Mesothelial cell of epicardium (in vitro differentiated cells): ENCODE measurements at places on chromosomes 11 and 22.

DNA sequence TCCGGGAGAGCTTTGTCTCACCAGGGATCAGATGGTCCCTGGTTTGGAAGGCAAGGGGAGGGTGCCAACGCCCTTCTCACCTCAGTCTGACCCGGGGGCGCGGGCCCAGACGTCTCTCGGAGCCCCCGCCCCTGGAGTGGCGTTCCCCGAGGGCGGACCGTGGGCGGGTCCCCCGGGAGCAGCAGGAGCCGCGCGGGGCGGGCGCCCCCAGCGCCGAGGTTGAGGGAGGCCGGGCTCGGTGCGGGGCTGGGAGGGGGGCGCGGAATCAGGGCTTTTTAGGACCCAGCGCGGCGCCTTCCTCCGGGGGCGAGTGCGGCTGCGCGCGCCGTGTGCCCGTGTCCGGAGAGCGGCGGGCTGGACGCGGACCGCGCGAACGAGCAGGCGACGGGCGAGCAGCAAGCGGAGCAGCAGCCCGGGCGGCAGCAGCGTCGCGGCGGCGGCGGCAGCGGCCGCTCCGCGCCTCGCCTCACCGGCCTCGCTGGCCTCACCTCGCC is at the start of gene KCNC1:
KCNC1 (plus strand) TSS at position 364 of the 494 bp plus-strand sequence. CDS start 1,222 bp downstream, outside the sequence.
- DNase-seq, result peak; percentile 59

- peak; percentile 12 for DNase-seq
These were observed 123.2 kb downstream of the KCNQ1OT1 start for GRCh38 chr11:2576549-2576948.

DNA sequence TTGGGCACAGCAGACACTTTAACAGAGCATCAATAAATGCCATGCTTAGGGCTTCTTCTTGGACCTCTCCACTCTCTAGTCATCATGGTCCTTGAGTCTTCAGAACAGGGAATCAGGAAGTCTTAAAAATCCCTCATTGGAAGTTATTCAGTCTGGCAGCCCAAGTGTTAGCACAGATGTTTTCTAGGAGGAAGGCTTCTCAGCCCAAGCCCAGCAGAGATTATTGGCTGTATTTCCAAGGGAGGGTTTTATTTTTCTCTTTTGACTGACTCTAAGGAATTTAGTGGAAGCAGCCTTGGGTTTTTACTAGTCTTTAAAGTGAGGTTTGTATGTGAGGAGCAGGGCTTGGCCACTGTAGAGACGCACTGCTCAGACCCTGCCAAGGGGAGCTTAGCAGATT is 41.9 kb downstream of the CEP164 start:
- no peak for DNase-seq

GRCh38 chr11:70603756-70604211 is 205.5 kb downstream of the CTTN start:
- no peak for DNase-seq

DNA sequence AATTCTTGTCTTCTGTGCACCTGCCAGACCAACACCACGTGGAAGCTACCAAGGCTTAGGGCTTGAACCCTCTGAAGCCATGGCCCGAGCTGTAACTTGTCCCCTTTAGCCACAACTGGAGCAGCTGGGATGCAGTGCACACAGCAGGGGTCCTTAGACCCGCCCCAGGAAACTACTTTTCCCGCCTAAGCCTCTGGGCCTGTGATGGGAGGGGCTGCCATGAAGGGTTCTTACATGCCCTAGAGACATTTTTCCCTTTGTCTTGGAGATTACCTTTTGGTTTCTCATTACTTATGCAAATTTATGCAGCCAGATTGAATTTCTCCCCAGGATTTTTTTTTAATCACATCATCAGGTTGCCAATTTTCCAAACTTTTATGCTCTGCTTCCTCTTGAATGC is 9.7 kb downstream of the PATE3 start:
- no peak for DNase-seq

GRCh38 chr11:100683126-100683525 is 4.0 kb upstream of the ARHGAP42 start:
- no peak for DNase-seq

DNA sequence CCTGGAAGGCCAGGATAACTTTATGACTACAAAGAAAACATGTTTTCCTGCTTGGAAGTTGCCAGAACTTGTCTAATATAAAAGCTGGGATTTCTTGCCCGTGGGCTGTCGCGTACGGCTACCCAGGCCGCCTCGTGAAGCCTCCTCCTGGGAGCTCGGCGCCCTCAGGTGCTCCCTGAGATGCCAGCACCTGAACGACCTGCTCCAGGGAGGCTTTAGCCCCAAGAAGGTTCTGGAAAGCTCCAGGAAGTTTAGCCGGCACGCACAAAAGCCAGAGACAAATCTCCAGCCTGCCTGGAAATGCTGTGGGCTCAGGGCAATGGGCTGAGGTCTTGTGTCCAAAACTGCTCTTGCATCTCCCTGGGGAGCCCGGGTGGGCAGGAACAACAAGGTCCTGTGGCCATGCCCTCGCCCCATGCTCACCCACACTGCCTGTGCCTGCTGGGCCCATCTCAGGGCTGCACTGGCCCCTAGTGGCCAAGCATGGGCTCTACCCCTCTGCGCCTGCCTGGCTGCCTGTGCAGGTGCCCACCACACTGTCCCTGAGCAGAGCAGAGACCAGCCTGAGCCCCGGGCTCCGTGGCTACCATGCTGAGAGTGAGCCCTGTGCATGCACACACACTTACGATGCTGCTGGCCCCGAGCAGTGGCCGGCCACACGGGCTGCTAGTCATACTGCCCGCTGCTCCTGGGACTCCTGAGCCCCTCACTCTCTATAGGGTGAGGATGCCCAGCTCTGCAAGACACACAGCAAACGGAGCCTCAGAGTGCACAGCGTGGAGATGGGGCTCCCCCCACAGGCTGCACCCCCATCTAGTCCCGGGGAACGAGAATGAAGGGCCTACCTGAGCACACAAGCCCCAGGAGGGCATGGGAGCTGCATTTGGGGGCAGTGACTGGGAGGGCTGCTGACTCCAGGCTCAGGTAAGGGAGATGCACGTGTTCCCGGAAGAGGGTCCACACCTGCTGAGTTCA is 4.9 kb upstream of the CELSR1 start:
- DNase-seq, result peak; percentile 81

GRCh38 chr11:18771266-18772035 is 20.1 kb downstream of the PTPN5 start:
- no peak for DNase-seq

DNA sequence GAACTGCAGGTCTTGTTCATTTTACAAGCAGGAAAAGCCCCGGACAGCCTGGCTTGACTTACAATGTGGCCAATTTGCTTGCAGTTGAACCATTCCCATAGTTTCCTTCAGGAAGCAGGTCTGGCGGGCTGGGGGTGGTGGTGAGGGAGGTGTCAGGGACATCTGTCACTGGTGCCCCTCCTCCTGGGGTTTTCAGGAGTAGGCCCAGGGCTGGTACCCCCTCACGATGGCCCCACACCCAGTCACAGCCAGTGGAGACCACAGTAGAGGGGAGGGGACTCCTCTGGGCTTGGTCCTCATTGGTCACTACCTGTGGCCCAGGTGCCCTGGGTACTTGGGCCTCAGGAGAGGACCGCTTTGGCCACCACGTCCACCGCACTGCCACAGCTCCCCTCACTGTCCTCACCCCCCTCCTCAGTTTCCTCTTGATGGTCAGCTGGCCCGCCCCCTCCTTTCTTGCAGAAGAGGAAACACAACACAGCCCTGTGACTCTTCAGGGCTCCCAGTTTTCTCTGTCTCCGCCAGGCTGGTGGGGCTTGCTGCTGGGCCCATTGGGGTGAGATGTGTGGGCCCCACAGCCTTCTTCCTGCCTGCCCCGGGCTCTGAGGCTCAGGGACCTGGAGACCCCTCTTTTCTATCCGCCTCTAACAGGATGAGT is 39.8 kb upstream of the SHISAL1 start:
- DNase-seq, result no peak

DNA sequence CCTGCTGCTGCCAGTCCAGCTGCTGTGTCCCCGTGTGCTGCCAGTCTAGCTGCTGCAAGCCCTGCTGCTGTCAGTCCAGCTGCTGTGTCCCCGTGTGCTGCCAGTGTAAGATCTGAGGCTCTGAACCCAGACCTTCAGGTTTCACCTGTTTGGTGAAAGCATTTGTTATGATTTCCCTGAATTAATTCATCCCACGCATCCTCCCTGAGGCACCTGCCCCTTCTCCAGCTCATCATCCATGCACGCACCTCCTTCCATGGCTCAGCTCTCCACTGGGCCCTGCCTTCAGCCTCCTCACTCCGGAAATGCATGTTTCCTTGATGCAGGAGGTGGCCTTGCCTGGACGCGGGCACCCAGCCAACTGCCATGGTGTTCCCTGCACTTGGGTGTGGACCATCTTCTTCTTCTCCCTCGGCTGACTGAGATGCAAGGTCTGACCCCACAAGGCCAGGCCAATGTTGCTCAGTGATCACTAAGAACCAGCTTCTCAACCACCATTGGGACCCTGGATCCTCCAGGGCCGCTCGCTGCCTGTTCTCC is 788 bp downstream of the KRTAP5-10 start:
- DNase-seq, result no peak

- no peak for DNase-seq
These were observed 10.9 kb downstream of the OMP start for GRCh38 chr11:77113382-77114088.

- DNase-seq, result no peak
These were observed at the start of gene LRRN4CL for GRCh38 chr11:62689421-62690183. TSS of gene LRRN4CL (minus strand) at chr11:62689530. CDS start at chr11:62688508, 1,022 bp downstream.

- DNase-seq, result no peak
These were observed 29.9 kb downstream of the MS4A2 start for GRCh38 chr11:60118338-60118737.
